GM23248 (cell line): ENCODE measurements at places on chromosomes 2 and 18. TPM values are rescaled to one million over a fixed set of nuclear protein-coding genes. Genes with fewer than 3 reads are reported as not detected.

GRCh38 chr18:11947214-11948191 is 33.8 kb upstream of the IMPA2 start:
- no peaks in the 10 kb centered on the region for H3K36me3 ChIP-seq
- DNase-seq: peak; percentile 97
- H3K4me1 ChIP-seq: peaks cover 38% of the 10 kb centered on the region
- H3K4me3 ChIP-seq: peak overlapping the region; percentile 67

Gene NETO1
- not detected in 2 replicates for total RNA-seq

Gene GREB1L
- 3.0 and 3.3 TPM in 2 replicates for total RNA-seq

Gene LBX2
- total RNA-seq: 0.38 and 4.6 TPM in 2 replicates

GRCh38 chr2:37609782-37610181 is 61.7 kb downstream of the CDC42EP3 start:
- DNase-seq: no peak
- no peaks in the 10 kb centered on the region for H3K27me3 ChIP-seq
- peaks cover 25% of the 10 kb centered on the region for H3K4me1 ChIP-seq
- no peak overlapping the region for H3K27ac ChIP-seq
- no peak overlapping the region for H3K4me3 ChIP-seq
